GF-D8 (cell line): ENCODE measurements at places on chromosomes 1 and 21.

GRCh38 chr1:30698401-30698981 lies 24.9 kb downstream of the MATN1 start:
- DNase-seq: no peak

DNA sequence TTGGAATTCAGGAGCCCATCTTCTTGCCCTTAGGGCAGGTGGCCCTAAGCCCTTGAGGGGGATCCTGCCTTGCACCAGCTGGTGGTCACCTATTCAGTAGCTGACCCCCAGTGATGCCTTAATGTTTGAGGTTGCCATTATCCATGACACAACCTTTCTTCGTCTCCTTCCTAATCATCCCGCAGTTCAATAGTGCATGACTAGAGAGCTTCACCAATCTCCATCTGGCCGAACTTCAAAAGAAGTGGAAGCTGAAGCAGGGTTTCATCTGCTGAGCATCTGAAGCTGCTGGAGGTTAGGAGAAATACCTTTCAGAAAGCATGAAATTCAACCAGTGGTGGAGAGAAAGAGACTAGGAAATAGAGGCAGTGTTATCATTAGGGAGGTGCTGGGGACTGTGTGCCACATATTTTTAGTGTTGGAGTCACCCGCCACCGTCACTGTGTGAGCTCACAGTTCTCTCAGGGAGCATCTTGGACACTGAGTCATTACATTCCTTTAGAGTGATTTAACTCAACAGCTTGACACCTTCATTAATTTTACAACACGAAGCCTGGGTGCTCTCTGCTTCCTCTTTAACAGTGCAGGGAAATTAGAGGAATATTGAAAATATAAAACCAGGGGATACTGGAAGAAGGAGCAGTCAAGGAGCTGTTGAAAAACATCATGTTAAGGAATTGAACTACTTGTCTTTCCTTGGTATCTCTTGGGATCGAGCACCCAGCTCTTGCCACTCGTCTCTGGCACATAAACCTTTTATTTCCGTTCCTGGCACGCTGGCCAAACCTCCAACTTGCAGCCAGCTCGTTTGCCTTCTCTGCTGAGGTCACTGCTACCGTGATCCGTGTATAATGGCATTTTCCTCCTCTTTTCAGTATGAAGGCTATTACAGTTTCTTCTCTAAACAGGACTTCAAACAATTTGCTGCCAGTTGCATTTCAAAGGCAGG lies 53.6 kb downstream of the PEX14 start:
- no peak for DNase-seq

DNA sequence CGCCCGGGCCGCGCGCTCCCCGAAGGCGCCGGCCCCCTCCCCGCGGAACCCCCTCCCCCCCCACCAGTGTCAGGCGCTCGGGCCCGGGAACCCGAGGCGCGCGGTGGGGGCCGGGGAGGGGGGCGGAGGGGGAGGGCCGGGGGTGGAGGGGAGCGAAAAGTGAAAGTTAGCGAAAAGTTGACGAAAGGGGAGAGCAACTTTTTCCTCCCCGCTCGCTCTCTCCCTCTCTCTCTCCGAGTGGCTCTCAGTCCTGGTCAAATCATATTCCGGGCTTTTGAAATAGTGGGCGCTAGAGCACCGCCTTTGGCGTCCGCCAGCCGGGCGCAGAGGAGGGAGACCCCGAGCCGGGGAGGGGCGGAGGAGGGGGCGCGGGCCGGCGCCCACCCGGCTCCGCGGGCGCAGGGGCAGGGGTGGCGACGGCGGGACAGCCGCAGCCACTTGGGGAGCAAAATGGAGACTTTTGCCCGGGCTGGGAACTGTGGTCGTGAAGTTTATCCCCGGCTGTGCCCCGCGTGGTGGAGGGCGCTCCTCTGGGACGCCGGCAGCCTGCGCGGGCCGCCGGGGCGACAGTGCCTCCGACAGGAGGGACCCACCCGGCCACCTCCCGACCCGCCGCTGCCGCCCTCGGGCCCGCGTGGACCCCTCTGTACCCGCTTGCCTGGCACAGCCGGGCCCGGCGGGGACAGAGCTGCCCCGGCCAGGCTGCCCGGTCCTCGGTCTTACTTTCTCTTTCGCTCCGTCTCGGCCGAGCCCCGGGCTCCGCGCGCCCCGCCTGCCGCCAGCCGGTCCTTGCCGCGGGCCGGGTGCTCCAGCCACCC lies 697 bp downstream of the PRDM16 start:
- no peak for DNase-seq

DNA sequence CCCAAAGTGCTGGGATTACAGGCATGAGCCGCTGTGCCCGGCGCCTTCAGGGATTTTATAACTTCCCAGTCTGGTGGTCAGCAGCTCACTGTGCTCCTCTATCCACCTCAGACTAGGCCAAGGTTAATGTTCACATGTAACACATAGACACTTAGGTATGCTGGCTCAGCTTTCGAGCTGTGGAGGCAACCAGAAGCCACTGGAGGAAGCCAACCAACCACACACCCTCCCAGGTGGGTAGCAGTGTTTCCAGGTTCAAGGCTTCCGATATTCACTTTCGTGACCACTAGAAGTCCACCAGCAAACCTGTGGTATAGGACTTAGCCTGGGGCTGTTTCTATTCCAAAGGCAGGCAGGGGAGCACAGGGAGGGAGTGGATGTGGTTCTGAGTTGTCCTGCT lies 255.9 kb upstream of the KIAA0040 start:
- no peak for DNase-seq

- DNase-seq: no peak
Measured at GRCh38 chr1:205913451-205914154, 29.7 kb downstream of the SLC26A9 start.

DNA sequence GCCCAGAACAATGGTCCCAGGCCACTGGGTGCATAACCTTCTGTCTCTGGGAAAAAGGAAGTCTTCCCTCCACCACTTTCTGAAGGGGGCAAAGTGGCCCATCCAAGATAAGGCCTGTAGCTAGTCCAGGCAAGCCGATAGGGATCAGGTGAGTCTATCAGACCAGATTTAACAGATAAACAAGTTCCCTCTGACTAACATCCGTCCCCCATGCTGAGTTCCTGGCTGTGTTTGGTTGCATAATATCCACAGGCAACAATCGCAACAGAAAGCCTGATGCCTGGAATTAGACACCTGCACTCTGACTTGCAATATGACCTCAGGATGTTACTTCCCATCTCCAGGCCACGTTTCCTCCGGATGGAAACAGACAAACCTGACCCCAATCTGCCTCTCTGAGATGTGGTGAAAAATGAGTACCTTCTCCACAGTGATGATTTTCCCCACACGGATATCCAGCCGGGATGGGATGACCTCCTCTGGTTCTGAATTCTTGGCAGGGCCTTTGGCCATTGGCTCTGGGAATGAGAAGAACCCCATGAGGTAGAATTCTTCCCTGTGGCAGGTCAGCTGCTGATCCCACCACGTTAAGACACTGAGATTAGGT lies 36.4 kb downstream of the YARS1 start:
- DNase-seq: no peak

- no peak for DNase-seq
Measured at GRCh38 chr21:41802684-41803083, 35.8 kb upstream of the RIPK4 start.

DNA sequence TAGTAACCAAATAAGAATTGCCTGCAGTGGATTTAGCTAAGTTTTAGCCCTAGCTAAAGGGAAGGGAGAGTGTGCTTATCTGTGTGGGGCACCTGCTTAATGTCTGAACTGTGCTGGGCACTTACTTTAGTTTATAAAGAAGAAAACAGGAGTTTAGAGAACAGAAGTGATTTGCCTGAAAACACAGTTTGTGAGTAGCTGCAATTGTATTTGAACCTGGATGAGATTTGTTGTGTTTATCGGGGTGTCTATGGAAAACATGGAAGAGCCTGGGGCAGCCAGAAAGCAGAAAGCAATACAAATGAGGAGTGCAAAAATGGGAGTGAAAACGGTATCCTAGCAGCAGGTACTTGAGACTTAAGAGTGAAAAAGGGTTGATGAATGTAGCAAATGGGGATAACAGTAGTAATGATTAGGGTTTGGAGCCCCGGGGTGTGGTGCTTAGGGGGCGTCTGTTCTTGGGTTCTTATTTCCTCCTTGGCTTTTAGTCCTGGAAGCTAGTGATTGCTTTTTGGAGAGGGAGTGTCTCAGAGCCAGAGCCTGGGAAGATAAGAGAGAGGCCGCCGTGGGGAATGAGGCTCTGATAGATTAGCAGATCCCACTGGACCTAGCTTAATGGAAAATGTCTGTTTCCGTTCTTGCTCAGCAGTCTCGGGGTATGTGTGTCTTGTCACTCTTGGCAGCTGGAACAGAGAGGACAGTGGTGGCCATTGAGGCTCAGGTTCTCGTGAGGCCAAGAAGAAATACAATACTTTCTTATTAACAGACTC lies 5.6 kb downstream of the PRCC start:
- DNase-seq: no peak

GRCh38 chr21:24634749-24635148 lies 972.5 kb downstream of the MRPL39 start:
- no peak for DNase-seq

DNA sequence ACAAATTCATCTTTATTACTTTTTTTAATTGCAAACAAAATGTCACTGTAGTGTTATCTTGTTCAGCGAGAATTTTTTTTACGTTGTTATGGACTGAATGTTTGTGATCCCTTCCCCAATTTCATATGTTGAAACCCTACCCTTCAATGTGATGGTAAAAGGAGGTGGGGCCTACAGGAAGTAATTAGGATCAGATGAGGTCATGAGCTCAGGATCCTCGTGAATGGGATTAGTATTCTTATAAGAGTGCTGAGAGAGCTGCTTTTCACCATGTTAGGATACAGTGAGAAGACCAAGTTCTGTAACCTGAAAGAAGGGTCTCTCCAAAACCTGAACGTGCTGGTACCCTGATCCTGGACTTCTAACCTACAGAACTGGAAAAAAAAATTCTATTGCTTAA lies 646.0 kb upstream of the TMPRSS15 start:
- no peak for DNase-seq

GRCh38 chr1:12100071-12100470 lies 37.0 kb downstream of the TNFRSF8 start:
- DNase-seq: no peak

DNA sequence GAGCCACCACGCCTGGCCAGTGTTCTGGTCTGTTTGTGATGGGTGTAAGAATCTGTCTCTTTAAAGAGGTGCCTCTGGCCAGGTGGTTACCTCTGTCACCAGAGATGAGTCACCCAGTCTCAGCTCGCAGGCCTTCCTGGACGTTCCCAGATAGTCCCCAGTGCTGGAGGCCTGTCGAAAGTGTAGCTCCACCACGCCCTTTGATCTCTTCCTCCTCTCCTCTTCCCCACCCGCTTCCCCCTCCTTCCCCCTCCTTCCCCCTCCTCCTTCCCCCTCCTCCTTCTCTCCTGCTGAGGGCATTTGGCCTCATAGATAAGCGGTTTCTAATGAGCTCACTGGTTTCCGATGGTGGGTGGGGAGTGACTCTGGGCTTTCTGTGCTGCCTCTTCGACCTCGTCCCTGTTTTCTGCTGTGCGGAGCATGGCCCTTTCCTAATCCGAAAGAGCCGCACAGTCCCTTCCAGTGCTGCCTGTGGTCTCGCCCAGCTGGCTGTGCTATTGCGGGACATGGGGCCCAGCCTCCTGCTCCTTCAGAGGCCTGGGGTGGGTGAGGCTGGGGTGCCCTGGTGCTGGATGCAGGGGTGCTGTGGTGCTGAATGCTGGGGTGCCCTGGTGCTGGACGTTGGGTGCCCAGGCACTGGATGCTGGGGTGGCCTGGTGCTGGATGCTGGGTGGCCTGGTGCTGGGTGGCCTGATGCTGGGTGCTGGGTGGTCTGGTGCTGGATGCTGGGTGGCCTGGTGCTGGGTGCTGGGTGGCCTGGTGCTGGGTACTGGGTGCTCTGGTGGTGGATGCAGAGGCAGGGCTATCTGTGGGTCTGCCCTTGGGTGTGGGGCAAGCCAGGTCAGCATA lies 19.2 kb downstream of the AGPAT3 start:
- DNase-seq: peak; percentile 85

GRCh38 chr21:42839271-42840231 lies 39.8 kb downstream of the WDR4 start:
- no peak for DNase-seq
